Caco-2 (cell line): ENCODE measurements at places on chromosomes 12 and 14.

DNA sequence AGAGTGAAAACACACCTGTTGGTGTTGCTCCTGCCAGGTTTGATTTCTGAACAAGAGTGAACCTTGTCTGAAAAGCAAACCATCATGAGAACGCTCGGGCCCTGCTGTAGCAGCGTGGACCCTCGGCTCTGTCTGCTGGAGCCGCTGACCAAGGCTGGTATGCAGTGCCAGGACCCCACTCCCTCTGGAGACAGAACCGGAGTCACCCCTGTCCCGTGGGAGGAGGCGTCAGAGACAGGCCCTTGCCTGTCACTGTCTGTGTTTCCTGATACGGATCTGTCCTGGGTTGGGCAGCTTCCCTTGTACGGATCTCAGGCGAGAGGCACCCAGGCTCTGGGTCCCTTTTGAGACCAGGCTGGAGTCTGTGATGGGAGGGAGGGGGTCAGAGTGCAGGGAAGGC is 111.6 kb downstream of the ADGRD1 start:
- DNase-seq, result no peak

DNA sequence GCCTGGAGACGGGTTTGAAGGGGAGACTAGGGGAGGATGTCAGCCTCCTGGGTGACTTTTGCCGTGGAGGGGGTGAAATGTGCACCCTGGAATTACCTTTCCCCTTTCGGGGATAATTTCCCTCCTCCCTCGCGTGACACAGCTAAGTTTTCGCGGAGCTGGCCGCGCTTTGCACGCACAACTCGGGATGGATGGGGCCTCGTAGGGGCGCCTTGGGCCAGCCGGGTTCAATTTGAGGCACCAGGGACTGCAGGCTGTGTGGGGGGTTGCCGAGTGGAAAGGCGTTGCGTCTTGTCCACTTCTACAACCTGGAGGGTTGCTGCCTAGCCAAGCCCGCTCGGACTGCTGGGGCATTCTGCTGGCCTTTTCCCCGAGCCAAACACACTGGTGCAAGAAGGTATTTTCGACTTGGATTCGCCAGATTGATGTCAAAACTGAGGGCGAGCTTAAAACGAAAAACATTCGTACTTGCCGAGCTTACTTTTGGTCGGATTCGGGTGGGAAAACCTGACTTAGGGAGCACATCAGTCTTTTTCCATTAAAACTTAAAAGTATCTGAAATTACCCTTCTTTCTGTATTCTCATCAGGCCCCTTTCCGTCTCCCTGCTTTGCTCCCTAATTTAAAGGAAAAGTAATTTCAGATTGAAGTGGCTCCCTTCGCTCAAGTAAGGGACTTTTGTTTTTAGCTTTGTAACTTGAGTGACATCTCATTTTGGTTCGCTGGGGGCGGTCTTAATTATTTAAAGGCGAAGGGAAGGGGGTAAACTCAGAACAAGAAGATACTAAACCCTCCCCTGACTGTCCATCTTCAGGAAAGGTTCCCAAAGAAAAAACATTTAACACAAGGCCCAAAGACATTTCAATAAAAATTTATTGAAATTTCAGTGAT is 14.3 kb downstream of the TBX3 start:
- DNase-seq, result no peak

- no peak for DNase-seq
These were observed 485 bp downstream of the SENP1 start for GRCh38 chr12:48105321-48105866.

GRCh38 chr14:53865711-53866110 is 90.9 kb downstream of the BMP4 start:
- no peak for DNase-seq

- DNase-seq, result no peak
These were observed 12.1 kb downstream of the ETV6 start for GRCh38 chr12:11661491-11662089.

- DNase-seq, result no peak
These were observed 49.9 kb upstream of the FBXO21 start for GRCh38 chr12:117240081-117240755.

GRCh38 chr14:99360774-99361595 is 89.0 kb upstream of the BCL11B start:
- no peak for DNase-seq

DNA sequence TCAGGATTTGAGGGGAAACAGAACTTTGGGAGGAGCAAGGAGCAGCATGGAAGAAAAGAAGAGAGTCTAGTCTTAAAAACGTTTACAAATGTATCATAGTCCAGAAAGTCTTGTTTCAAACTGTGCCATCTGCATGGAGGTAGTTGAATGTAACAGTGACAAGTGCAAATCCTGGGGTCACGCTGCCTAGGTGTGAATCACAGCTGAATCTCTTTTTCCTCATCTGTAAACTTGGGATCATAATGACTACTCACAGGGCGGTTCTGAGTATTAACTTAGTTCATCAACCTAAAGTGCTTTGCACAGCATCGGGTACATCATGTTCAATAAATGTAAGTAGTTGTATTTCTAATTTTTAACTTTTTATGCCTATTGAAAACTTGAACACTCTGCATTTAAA is 208.5 kb downstream of the CHST11 start:
- no peak for DNase-seq

GRCh38 chr14:101077481-101078074 is 174.1 kb upstream of the RTL1 start:
- DNase-seq, result no peak

- no peak for DNase-seq
These were observed 56.4 kb downstream of the GOLGA5 start for GRCh38 chr14:92850492-92850891.

DNA sequence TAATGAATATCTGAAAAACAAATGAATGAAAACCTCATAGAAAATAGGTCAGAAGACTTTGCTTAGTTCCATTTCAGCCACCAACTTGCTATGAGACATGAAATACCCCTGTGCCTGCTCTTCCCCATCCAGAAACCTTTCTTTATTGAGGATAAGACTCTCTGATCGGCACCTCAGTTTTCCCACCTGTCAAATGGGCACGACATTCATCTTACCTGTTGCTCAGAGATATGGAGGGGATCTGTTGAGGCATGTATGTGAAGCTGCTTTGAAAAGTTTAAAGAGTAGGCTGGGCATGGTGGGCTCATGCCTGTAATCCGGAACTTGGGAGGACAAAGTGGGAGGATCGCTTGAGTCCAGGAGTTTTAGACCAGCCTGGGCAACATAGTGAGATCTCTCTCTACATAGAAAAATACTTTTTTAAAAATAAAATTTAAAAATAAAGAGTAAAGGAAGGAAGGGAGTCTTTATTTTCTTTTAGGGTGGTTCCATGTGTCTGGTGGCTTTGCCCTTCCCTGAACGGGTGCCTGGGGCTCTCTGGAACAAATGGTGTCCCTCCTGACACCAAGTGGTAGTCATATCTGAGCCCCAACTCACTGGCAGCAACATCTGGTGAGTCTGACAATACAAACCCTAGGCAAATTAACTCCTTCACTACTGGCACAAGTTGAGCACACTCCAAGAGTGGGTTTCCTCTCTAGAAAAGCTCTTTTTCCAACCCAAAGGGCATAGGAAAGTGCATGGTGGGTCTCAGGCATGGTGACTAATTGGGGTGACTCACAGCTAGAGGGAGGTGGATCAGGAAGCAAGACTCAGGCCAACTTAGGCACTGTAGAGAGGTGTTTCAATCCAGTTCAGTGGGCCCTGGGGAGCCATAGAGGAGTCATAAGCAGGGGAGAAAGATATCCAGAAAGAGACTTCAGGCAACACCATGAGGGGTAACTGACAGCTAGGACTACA is 42.1 kb downstream of the MAP1LC3B2 start:
- DNase-seq, result no peak

GRCh38 chr12:101287357-101287756 is 7.5 kb downstream of the UTP20 start:
- DNase-seq, result no peak

DNA sequence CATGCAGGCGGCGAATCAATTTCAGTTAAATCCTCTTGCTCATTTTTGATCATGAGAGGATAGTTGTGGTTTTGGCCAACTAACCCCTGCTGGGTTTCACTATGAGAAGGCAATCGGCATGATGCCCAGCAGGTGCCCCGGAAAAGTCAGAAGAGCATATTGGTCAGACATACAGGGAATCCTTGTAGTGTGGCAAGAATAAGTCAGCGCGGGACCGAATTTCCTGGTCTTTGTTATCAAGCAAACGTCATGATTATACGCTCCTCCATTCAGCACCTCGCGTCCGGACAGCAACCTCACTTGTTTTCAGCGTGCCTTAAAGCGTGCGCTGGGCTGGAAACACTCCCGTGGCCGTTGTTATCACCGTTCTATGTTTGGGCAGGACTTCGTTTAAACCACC is 1.8 kb downstream of the TBC1D30 start:
- no peak for DNase-seq

- no peak for DNase-seq
These were observed 165.8 kb downstream of the ESRRB start for GRCh38 chr14:76541594-76542219.

DNA sequence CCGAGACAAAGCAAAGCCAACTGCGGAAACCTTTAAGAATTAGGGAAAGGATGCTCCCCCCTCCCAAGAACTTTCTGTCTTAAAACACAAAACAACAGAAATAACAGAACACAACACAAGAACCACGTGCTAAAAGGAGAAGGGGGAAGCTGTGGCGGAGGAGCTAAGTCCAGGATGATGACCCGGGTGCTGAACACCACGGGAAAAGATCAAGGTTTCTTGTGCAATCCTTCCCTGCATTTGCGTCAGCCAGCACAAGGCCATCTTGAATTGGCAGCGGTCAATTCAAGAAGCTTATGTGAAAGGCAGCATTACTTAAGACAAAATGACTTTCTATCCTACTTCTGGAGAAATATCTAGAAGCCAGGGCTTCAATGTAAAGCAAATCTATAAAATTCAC is 11.0 kb upstream of the CREBL2 start:
- no peak for DNase-seq

DNA sequence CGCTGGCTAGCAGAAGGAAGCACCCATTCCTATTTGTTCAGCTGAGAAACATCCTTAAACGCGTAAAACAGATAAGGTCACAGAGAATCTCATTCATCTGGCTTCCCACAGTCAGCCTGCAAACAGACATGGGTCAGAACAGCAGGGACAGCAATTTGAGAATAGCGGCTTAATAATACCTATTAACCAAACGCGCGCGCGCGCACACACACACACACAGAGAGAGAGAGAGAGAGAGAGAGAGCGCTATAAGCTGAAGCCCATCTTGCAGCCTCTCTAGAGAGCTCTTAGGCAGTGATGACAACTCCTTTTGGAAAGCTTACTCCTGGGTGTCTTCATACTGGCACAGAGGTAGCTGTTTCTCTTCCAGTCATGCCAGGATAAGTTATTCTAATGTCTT is 26.4 kb downstream of the TMEM132D start:
- no peak for DNase-seq

GRCh38 chr14:79567306-79567705 is 644.0 kb downstream of the DIO2 start:
- DNase-seq, result no peak

DNA sequence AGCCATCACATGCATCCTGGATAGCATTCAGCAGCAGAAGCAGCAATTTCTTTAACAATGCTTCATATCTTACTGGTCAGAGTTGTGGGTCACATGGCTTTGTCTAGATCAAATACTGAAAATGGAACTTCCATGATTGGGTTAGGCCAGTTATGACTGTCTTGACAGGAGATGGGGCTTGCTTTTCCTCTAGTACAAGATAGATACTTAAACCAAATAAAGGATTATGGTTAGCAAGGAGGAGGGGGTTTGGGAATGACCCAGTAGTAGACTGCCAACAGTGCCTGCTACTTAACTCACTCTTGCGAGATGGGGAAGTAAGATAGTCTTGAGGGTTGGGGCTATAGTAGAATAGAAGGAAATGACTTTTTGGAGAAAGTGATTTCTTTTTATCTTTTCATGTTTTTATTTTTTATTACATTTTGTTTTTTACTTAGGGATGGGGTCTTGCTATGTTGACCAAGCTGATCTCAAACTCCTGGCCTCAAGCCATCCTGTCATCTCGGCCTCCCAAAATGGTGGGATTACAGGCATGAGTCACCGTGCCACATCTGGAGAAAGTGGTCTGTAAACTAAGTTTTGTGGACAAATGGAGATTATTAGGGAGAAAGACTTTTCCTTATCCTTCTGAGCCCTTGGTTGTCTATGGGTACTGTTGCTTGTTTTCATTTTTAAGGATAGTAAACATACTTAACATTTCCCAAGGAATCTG is 37.6 kb downstream of the WNK1 start:
- no peak for DNase-seq

- no peak for DNase-seq
These were observed 87.5 kb downstream of the DUSP16 start for GRCh38 chr12:12474931-12475795.

GRCh38 chr14:68198713-68199495 is 379.3 kb downstream of the RAD51B start:
- DNase-seq, result no peak

GRCh38 chr14:37284760-37285159 is 87.0 kb downstream of the MIPOL1 start:
- DNase-seq, result no peak

DNA sequence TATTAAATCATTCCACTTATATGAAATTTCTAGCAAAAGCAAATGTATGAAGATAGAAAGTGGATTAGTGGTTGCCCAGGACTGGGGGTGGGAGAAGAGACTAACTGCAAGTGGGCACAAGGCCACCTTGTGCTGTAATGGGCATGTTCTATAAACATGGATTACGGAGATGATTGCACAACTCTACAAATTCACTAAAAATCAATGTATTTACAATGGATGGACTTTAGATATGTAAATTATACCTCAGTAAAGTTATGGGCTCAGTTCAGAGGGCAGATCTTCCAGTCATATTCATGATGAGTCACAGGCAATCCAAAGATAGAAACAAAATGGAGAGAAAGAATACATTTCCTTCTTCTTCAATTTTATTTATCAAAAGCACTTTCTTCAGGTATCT is 173.9 kb downstream of the NDUFA12 start:
- DNase-seq, result no peak

- DNase-seq, result no peak
These were observed 64.4 kb downstream of the RGS6 start for GRCh38 chr14:71996610-71997009.

GRCh38 chr14:104186575-104186974 is 48.2 kb downstream of the KIF26A start:
- no peak for DNase-seq

GRCh38 chr12:63325757-63326156 is 174.8 kb upstream of the AVPR1A start:
- no peak for DNase-seq

DNA sequence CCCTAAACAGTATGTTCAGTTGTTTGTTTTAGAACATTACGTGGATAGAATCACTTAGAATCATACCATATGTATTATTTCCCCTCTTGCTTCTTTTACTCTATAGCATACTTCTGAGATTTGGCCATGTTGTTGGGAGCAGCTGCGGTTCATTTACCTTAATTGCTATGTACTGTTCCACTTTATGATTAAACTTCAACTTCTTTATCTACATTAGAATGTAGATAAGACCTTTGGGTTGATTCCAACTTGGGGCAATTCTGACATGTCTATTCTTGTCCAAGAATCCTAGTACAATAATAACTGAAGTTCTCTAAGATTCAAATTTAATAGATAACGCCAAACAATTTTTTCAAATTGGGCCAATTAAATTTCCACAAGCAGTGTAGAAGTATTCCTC is 80.7 kb downstream of the GRIN2B start:
- DNase-seq, result no peak
